ENCODE measurements at places on chromosomes 13 and 19.

GRCh38 chr19:40811478-40812341 lies 12.7 kb downstream of the EGLN2 start:
- no peak for DNase-seq

GRCh38 chr19:46783670-46784069 lies 4.7 kb downstream of the SLC1A5 start:
- no peak for DNase-seq

DNA sequence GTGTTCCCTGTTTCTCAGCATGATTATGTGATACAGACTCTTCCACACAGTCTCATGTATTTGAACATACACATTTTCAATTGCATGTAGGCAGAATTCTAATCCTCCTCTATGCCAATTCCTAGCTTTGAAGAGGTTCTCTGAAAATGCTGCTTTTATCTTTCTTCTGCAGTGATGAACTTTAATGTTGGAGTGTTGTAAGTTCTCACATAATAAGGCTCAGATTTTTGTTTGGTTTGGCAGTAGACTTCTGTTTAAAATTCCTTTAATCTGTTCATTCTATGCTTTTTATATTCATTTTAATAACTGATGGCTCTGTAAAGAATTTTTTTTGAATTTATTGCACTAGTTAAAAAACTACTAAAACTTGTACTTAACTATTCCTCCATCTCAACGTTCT lies 225.8 kb downstream of the GGACT start:
- DNase-seq = no peak

DNA sequence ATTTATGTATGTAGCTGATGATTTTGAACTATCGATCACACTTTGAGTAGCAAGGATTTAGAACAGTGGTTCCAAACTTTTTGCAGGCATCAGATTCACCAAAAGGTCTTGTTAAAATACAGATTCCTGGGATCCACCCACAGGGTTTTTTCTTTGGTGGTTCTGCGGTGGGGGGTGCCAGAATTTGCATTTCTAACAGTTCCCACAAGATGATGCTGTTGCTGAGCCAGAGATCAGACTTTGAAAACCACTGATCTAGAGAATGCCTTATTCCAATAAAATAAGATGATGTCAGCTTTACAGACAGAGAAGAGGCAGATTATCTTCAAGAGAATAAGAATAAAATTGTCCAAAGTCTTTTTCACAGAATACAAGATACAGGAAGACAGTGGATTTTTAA lies 80.9 kb upstream of the SHISA2 start:
- no peak for DNase-seq

- DNase-seq = no peak
These were observed 1.7 kb downstream of the CNMD start for GRCh38 chr13:52737965-52738364.
